NCI-H2227 treated with DMSO at 0.1 percent for 48 hours (cell line): ENCODE measurements at places on chromosomes 16 and 17.

GRCh38 chr16:9689597-9689996 lies 492.6 kb downstream of the GRIN2A start:
- DNase-seq = no peak

GRCh38 chr17:82013772-82014321 lies 8.8 kb downstream of the CENPX start:
- no peak for DNase-seq

- no peak for DNase-seq
These were observed 40.2 kb upstream of the SMPD3 start for GRCh38 chr16:68488554-68488953.

GRCh38 chr16:3401719-3402397 lies 843 bp downstream of the ZNF174 start:
- DNase-seq = peak; percentile 16

GRCh38 chr17:56845934-56846333 lies 12.0 kb downstream of the DGKE start:
- no peak for DNase-seq

DNA sequence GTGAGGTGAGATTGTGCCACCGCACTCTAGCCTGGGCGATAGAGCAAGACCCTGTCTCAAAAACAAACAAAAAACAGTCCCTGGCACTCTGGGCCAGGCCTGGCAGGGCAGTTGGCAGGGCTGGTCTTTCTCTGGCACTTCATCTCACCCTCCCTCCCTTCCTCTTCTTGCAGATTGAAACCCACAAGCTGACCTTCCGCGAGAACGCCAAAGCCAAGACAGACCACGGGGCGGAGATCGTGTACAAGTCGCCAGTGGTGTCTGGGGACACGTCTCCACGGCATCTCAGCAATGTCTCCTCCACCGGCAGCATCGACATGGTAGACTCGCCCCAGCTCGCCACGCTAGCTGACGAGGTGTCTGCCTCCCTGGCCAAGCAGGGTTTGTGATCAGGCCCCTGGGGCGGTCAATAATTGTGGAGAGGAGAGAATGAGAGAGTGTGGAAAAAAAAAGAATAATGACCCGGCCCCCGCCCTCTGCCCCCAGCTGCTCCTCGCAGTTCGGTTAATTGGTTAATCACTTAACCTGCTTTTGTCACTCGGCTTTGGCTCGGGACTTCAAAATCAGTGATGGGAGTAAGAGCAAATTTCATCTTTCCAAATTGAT lies 24.8 kb downstream of the STH start:
- DNase-seq = no peak

DNA sequence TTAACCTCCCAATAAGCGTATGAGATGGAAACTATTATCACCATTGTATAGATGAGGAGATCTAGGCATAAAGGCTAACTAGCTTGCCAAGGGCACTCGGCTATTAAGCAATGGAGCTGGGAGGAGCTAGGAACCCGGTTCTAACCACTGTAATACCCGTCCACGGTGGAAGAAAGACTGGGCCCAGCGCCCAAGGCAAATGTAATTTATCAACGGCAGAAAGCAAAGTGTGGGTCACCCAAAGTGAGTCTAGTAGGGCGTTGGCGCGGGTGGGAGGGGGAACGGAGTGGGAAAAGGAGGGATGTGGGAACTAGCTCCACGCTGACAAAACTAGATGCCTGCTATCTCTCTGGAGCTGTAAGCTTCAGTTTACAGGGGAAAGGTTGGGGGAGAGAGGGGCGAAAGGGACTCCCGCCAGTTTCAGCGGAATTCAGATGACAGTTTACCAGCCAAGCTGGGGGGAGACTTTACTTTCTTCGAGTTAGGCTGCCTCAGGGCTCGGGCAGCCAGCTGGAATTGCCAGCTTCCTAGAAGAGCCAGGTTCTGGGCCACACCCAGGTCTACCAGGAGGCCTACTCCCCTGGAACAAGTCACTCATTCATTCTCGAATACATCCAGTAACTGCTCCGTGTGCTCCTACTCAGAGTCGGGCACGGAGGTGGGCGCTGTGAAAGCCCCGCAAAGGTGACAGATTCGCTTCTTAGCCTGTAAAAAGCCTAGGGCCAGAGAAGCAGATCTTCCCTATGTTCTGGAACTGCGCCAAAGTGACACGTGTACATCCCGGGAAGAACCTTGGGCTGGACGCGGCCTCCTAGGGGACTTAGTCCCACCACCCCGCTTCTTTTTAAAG lies 837 bp downstream of the LRRC59 start:
- no peak for DNase-seq

GRCh38 chr17:28346199-28346580 lies 10.6 kb downstream of the TNFAIP1 start:
- DNase-seq = no peak

- DNase-seq = no peak
These were observed 12.3 kb upstream of the SEPHS2 start for GRCh38 chr16:30457743-30458560.

DNA sequence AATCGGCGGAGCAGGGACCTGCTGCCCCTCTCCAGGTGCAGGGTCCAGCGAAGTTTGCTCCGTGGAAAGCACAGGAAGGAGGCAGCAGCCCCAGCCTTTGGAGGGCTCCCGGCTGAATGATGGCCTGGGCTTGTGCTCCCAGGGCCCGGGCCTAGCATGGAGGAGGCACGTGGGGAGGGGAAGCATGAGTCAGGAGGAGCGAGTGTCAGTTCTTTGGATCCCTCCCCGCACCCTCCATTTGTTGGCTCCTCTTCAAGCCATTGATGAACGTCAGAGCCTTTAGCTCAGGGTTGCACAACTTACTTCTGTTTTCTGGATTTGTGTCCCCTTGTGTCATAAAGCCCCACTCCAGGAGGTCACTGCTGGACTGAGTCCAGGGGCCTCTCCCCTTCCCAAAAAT lies 25.8 kb downstream of the TTYH2 start:
- DNase-seq = no peak

DNA sequence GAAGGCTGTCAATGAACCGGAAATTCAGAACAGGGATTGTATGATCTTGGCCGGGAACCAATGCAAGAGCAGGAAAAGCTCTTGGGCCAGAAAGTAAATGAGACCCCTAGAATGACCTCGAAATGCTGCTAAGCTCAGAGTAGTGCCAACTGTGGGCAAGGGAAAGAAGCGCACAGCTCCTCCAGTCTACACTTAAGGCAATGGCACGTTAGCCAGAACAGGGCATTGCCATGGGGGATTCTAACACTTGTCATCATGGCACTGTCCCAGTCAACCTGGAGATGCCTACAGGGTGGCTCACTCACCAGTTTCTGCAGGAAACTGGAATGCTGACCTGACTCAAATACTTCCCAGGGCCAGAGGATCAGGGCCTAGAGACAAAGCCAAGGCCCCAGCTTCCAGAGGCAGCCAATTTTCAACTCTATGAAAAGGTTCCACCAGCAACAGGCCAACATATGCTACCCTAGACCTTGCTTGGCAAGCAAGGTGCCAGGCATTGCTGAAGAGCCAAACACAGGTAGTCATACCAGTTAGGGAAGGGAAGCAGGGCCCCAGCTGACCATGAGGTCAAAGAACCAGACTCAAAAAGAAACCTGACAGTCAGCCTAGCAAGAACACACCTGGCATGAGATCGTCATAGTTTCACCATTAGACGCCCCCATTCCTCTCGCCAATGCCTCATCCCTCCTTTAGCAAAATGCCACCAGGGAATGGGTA lies 34.9 kb downstream of the ARHGAP17 start:
- no peak for DNase-seq

- no peak for DNase-seq
These were observed 240 bp downstream of the WBP2 start for GRCh38 chr17:75854881-75855309.
